C1 segment of cervical spinal cord (tissue), 14 donors: ENCODE measurements at places on chromosomes 1 and 21.

GRCh38 chr1:168509875-168510791 lies 33.7 kb downstream of the XCL2 start:
- DNase-seq = no peak

DNA sequence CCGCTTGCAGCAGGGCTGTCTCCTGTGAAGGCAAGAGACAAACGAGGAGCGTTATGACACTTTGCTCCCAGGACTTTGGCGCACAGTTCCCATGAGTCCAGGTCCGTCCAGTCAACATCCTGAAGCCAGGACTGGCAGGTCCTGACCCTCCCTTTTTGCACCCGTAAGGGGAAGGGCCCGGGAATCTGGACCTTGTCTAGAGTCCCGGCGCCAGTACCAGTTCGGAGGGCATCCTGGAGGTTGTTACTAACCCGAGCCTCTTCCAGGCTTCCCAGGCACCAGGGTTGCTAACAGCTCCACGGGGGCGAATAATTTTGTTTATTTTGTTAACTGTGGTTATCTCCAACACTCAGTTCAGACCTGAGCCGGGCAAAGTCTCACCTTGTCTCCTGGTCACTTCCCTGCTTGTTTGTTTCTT lies 682 bp upstream of the RWDD3 start:
- DNase-seq = peak; percentile 74

DNA sequence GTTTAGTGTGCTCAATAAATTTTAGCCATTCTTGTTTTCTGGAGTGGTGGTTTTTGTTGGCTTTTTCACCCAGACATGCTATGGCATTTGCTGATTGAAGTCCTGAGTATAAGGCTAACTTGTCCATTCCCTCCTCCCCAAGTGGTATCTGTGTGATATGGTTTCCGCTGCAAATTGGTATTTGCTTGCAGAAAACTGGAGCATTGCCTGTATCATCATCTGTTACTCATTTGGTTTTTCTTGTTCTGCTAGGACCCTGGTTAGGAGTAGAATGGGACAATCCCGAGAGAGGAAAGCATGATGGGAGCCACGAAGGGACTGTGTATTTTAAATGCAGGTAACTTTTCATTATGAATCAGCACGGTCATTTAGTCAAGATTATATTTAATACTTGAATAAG lies 34.0 kb downstream of the TBCE start:
- no peak for DNase-seq

DNA sequence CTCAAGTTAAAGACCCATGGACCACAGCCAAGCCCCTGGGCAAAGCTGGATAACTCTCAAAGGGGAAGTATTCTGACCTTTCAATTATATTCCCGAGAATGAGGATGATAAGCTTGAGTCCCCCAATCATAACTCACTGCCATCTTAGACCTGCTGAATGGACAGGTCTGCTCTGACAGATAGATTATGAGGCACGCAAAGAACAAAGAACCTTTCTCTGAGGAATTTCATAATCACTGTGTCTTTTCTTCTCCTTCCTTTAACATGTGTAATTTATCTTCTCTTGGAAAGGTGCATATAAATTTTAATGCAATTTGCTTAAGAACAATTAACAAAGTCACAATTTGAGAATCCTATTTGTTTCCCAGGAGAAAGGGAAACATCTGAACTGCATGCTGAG lies 22.0 kb downstream of the PIGM start:
- DNase-seq = no peak

- DNase-seq = no peak
These were observed 456.1 kb upstream of the ADAMTS5 start for GRCh38 chr21:27423038-27423437.
